ENCODE measurements at places on chromosomes 6 and 20. TPM values are rescaled to one million over a fixed set of nuclear protein-coding genes. Genes with fewer than 3 reads are reported as not detected.

DNA sequence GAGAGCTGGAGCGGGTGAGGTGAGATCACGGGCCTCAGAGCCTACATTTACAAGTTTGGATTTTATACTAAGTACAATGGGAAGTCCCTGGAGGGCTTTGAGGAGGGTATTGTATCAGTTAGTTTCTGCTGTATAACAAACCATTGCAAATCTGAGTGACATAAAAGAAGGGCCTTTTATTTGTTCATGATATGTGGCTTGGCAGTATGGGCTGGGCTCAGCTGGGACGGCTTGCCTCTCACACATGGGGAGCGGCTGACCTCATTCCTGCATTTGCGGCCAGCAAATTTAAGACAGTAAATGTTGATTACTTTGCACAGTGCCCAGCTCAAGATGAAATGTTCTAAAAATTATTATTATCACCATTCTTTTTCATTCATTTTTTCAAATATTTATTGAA, 21.7 kb downstream of the GDAP1L1 start:
- no peaks in the 10 kb centered on the region for H3K4me1 ChIP-seq
- H3K36me3 ChIP-seq: no peaks in the 10 kb centered on the region
- H3K27me3 ChIP-seq: no peaks in the 10 kb centered on the region
- no peak for DNase-seq
- H3K27ac ChIP-seq: no peak overlapping the region

DNA sequence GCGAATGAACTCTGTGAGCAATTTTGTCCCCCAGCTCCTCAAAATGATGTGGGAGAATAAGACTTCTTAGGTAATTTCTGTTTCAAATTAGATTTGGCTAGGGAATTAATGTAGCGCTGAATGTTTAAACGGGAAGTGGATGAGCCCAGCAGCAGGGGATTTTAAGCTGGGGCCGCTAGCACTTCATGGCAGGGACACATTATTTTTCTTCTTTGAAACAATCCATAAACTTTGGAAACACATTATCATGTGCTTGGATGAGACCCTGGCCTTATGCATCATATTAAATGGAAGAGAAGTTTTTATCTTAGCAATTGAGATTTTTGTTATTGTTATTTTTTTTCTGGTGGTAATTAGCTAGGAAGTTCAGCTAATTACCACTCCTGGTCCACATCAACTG, 74.2 kb upstream of the FUCA2 start:
- no peaks in the 10 kb centered on the region for H3K36me3 ChIP-seq
- H3K27me3 ChIP-seq: no peaks in the 10 kb centered on the region
- H3K4me3 ChIP-seq: no peak overlapping the region
- no peak for DNase-seq

The COL20A1 gene
- not detected for polyA plus RNA-seq

The HAO1 gene
- polyA plus RNA-seq: not detected

The OOEP gene
- not detected for polyA plus RNA-seq

- no peaks in the 10 kb centered on the region for H3K4me1 ChIP-seq
- H3K27me3 ChIP-seq: no peaks in the 10 kb centered on the region
- H3K4me3 ChIP-seq: no peak overlapping the region
- DNase-seq: no peak
- no peak overlapping the region for H3K27ac ChIP-seq
These were observed 9.0 kb upstream of the PLCB4 start for GRCh38 chr20:9059931-9060330.

The CDYL gene
- 4.2 TPM for polyA plus RNA-seq

The OR2H1 gene
- polyA plus RNA-seq: not detected

DNA sequence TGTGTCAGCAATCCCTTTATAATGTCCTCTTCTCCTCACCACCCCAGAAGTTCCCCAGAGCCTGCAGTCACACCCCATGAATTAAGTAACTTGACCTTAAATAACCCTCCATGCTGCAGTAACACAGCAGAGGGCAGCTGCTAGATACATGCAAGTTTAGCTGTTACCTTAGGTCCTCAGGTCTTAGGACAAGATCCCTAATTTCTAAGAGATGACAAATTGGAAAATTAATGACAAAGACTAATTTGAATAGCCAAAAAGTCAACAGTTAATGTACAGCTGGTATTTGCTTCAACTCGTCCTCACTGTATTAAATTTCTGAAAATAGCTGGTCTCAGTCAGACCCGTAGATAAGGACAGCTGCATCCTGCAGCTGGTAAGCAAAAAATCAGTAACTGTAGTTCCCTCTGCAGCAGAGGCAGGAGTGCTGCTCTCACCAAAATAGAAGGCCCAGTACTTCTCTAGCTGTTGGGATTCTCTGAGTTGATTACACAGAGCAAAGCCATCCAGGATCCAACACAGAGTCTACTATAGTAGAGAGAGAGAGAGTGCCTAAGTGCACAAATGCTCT, 62.4 kb downstream of the TNFRSF21 start:
- no peaks in the 10 kb centered on the region for H3K27me3 ChIP-seq
- peaks cover 35% of the 10 kb centered on the region for H3K4me1 ChIP-seq
- H3K36me3 ChIP-seq: no peaks in the 10 kb centered on the region
- H3K27ac ChIP-seq: no peak overlapping the region
- no peak overlapping the region for H3K4me3 ChIP-seq

GRCh38 chr20:22841846-22842245, 193.3 kb upstream of the SSTR4 start:
- H3K36me3 ChIP-seq: no peaks in the 10 kb centered on the region
- DNase-seq: no peak
- no peak overlapping the region for H3K4me3 ChIP-seq
- no peaks in the 10 kb centered on the region for H3K4me1 ChIP-seq

DNA sequence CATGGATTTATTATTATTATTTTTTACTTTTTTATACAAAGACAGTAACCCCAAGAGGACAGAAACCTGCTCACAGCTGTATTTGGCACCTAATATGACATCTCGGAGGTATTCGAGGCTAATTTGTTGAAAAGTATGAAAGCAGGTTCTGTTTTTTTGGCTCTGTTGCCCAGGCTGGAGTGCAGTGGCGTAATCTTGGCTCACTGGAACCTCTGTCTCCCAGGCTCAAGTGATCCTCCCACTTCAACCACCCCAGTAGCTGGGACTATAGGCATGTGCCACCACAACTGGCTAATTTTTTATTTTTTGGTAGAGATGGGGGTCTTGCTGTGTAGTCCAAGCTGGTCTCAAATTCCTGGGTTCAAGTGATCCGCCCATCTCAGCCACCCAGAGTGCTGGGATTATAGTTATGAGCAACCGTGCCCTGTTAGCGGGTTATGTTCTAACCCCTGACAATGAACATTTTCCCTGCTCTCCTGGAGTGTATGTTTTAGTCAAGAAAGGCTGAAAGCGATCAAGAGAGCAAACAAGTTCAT, 53.7 kb upstream of the ZNF217 start:
- no peak overlapping the region for H3K4me3 ChIP-seq
- peaks cover 38% of the 10 kb centered on the region for H3K4me1 ChIP-seq
- no peak for DNase-seq
- no peaks in the 10 kb centered on the region for H3K36me3 ChIP-seq

- no peak for DNase-seq
- H3K4me3 ChIP-seq: no peak overlapping the region
- H3K27me3 ChIP-seq: no peaks in the 10 kb centered on the region
- H3K4me1 ChIP-seq: peaks cover 5% of the 10 kb centered on the region
These were observed 114.7 kb upstream of the PRL start for GRCh38 chr6:22411376-22412105.

The RRAGD gene
- 5.0 TPM for polyA plus RNA-seq

DNA sequence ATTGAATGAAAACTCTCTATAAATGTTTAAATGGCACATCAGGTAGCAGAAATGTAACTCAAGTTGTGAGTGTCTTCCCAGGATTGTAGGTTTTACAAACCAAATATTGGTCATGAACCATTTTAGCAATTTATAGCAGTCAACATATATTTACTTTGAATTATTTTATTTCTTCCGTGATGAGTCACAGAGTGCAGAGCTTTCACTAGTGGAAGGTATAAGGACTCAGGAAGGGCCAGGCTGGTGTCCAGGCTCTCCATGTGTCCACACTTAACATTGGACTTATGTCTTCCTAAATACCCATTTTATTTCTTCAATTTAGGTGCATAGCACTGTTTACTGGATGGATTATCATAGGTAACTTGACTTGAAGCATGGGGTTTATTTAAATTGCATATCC, 120.9 kb downstream of the OLIG3 start:
- no peak for DNase-seq
- no peak overlapping the region for H3K4me3 ChIP-seq
- H3K4me1 ChIP-seq: peaks cover 8% of the 10 kb centered on the region

The OXT gene
- polyA plus RNA-seq: not detected

The RGS19 gene
- 235 TPM for polyA plus RNA-seq

- peak overlapping the region; percentile 7 for H3K27ac ChIP-seq
- H3K27me3 ChIP-seq: no peaks in the 10 kb centered on the region
- no peak overlapping the region for H3K4me3 ChIP-seq
- no peak for DNase-seq
- H3K36me3 ChIP-seq: peaks cover 62% of the 10 kb centered on the region
These were observed 7.2 kb downstream of the ACTR5 start for GRCh38 chr20:38755324-38755910.

The BCAS1 gene
- polyA plus RNA-seq: not detected

DNA sequence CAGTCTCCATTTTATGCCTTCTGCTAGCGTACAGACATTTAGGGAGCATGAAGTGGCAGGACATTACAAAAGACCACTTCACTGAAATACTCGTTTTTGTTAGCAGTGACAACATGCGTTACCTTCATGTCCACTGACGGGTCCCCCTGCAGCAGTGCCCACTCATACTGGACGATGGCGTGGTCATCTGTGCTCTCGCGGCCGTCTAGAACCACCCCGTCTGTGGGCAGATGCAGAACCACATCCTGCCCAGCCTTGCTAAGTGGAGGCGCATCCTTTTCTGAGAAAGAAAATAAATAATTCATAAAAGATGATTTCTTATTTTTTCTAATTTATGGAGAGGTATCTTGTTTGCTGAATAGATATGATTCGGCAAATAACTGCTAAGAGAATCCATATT, 11.3 kb downstream of the LRP11 start:
- no peaks in the 10 kb centered on the region for H3K27me3 ChIP-seq
- no peak for DNase-seq
- H3K36me3 ChIP-seq: no peaks in the 10 kb centered on the region
- no peak overlapping the region for H3K4me3 ChIP-seq

The CYP24A1 gene
- not detected for polyA plus RNA-seq

DNA sequence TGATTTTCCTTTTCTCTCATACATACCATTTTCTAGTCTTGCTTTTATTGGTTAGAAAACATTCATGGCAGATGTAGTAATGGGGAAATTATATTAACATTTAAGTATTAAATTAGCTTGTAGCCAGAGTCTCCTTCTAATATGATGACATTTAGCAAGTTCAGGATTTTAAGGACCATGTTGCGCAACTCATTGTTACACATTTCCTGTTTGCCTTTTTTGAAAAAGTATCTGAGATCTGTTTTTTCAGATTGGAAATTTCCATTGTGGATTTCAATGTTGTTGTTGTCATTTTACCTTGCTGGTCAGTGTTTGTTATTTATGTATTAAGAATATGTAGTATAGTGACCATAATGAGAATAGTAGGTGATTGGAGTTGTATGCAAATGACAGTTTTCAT, 38.7 kb downstream of the CDKAL1 start:
- H3K27me3 ChIP-seq: no peaks in the 10 kb centered on the region
- no peak overlapping the region for H3K27ac ChIP-seq
- DNase-seq: peak; percentile 36
- peaks cover 9% of the 10 kb centered on the region for H3K36me3 ChIP-seq
- H3K4me3 ChIP-seq: no peak overlapping the region

The CRISP3 gene
- polyA plus RNA-seq: not detected

DNA sequence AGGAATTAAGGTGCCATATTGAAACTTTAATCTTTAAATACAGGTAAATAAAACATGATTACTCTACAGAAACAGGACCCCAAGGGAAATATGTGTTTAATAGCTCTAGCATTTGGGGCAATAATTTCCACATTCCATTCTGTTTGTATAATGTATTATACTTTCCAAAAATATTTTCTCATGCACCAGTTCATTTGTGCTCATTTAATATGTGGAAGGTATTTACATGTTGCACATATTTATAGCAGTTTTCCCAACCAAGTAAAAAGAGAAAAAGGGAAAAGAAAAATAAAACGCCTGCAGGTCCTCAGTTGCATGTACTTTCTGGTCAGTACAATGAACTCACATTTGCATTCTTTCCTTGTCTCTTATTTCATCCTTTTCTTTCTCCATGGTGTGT, 129.5 kb upstream of the SULF2 start:
- H3K27ac ChIP-seq: no peak overlapping the region
- no peaks in the 10 kb centered on the region for H3K27me3 ChIP-seq
- DNase-seq: no peak
- no peaks in the 10 kb centered on the region for H3K36me3 ChIP-seq
- no peak overlapping the region for H3K4me3 ChIP-seq

DNA sequence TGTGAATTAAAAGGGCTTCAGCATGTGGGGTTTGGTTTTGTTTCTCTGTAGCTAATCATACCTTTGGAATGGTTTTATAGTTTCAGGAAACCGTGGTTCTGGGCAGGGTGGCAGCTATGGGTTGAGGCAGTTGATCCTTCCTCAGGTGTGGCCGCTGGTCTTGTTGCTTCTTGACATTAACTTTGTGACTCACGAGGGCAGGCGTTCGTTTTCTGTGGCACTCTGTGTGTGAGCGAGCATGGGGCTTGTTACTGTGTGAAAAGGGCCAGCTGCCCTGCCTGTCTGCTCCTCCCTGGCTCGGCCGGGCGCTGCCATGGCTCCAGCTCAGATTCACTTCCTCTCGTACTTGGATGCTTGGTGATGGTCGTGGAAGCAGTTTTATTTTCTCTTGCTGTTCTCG, 16.2 kb downstream of the DNAJC5 start:
- H3K27me3 ChIP-seq: no peaks in the 10 kb centered on the region
- H3K4me3 ChIP-seq: no peak overlapping the region
- peak; percentile 51 for DNase-seq
- peaks cover 49% of the 10 kb centered on the region for H3K4me1 ChIP-seq
- peak overlapping the region; percentile 46 for H3K27ac ChIP-seq

The THBS2 gene
- 0.03 TPM for polyA plus RNA-seq

DNA sequence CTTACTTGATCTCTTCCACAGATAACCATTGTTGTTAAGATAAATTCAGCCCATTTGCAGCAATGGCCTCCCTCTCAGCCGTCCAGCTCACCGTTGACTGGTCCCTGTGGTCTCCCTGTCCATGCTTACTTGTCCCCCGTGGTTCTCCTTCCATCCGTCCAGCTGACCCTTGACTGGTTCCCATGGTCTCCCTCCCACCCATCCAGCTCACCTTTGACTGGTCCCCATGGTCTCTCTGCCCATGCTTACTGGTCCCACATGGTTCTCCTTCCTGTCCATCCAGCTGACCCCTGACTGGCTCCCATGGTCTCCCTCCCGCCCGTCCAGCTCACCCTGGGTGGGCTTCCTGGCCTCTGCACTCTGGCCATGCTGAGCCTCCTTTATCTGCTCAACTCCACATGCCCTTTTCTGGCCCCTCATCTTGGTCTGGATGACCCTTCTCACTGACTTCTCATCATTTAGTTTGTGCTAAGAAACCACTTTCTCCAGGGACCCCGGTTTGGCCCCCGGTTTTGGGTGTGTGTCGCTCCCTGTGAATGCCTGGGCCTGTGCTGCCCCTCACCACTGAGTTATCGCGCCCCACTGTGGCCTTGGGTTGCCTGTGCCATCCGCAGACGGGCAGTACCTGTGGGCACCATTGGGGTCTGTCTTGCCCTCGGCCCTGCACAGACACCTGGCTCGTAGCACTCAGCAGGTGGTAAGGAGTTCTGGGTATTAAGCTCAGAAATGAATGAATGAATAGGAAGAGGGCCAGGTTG, 146.4 kb downstream of the ERMARD start:
- no peak overlapping the region for H3K27ac ChIP-seq
- no peak for DNase-seq
- H3K4me1 ChIP-seq: no peaks in the 10 kb centered on the region
- H3K27me3 ChIP-seq: no peaks in the 10 kb centered on the region

GRCh38 chr20:61608275-61609085, 356.4 kb downstream of the CDH4 start:
- no peak overlapping the region for H3K4me3 ChIP-seq
- DNase-seq: no peak
- H3K27ac ChIP-seq: no peak overlapping the region
- no peaks in the 10 kb centered on the region for H3K36me3 ChIP-seq
- H3K27me3 ChIP-seq: no peaks in the 10 kb centered on the region
- no peaks in the 10 kb centered on the region for H3K4me1 ChIP-seq

Measured in CD14-positive monocyte (primary cell).